CD4-positive, alpha-beta T cell (primary cell): ENCODE measurements at places on chromosomes 1 and 21.

DNA sequence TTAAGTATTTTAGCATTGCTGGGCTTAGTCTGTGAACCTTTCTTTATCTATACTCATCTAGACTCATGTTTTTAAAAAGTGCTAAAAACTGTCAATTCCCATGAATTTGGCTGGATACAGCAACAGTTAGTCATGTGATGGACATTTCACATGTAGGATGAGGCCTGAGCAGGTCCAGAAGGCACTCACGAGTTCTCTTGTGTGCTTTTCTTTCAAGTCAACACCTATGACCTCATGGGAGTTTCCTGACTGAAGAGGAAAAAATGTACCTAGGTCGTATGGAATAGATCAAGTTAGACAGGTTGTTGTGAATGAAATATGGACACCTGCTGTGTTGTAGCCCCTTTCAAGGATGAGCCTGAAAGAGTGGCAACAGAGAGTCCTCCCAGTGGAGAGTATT is 394.2 kb downstream of the DUSP10 start:
- no peak for DNase-seq

DNA sequence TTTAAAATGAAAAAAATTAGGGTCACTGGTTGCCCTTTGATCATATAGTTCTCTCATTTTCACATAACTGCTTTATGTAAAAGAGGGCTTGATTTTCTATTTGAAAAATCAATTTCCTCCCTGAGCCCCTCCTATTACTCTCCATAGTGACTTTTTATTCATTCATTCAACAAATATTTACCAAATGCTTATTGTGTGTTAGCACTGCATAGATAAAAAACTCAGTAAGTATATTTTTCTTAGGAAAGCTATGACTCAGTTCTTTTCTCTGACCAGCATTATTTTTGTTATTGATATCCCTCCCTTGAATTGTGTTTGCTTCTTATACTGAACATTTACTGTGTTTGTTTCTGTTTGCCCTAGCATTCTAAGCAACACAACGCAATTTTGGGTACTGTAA is 59.8 kb downstream of the NTNG1 start:
- no peak for DNase-seq

DNA sequence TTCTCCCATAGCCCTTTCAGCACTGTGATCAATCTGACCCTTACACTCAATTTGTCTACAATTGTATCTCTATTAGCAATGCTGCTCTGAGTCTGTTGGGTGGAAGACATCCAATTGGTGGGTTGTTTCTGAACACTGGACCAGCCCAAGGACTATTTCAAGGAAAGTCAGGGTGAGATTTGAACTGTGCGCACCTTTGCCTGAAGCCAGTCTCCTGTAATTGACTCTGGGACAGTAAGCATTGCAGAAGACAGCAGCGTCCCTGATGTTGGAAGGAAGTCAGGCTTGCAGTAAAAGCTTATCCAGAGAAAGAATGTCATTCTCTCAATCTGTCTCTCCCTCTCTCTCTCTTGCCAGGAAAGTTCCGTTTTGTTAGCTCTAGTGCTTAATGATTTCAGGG is 233.9 kb downstream of the KIF26B start:
- DNase-seq = no peak

- no peak for DNase-seq
These were observed 194.6 kb downstream of the ST6GALNAC3 start for GRCh38 chr1:76269155-76269554.

GRCh38 chr1:7186382-7187111 is 401.3 kb downstream of the CAMTA1 start:
- DNase-seq = no peak

DNA sequence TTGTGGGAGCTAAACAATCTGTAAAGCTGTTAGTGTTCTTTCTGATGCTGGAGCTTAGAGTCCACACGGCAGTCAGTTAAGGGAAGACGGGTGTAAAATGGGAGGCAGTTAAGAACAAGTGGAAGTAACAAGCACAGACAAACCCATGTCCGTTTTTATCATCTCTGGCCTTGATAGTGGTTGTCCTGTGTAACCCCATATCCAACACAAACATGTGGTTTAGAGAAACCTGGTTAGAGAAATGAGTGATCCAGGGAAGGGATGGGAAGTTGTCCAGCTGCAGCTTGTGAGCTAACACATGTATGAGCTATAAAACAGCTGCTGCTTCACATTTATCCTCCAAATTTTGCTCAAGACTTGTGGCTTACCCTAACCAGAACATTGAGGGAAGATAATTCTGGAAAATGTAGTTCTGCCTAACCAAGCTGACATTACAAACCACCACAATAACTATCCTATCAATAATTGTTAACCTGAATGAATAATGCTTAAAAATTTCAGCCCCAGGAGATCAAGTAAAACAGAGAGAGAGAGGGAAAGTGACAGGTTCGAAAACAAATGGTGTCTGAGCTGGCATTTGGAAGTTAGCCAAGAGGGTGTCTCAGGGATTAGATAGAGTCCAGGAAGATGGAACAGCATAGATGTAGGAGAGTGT is 10.6 kb upstream of the C1orf162 start:
- DNase-seq = no peak

DNA sequence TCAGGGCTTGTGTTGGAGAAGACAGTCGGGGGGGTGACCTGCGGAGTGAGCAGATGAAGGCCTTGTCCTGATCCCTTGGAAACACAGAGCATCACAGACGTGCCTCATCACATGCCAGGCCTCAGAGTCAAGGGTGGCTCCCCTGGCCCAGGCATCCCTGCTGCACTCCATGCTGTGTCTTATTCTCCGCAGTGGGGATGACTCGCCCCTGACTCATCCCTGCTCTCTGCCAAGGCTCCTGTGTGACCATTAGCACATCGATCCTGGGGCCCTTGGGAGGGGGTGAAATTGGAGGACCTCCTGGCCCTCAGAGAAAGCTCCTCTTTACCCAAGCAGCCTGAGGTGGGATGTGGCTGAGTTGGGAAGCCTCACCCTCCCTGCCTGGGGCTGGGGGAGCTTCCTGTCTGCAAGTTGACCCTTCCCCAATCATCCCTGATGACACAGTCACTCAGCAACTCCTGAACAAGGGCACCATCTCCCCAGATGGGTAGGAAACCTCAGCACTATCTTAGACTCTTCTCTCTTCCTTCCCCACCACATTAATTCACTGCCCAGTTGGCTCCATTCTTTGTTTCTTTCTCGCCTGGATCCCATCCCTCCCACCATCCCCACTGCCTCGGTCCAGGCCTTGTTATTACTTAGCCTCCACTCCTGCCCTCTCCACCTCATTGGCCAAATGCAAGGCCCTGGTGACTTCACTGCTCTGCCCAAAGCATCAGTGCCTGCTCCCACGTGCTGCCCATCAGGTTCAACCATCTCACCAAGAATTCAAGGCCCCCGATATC is 74.6 kb downstream of the CAMK2N1 start:
- no peak for DNase-seq

GRCh38 chr1:66401244-66401643 is 132.7 kb upstream of the SGIP1 start:
- DNase-seq = no peak

- DNase-seq = no peak
These were observed 62.3 kb downstream of the COL18A1 start for GRCh38 chr21:45467221-45467779.
